Stimulated activated CD8-positive, alpha-beta memory T cell treated with anti-CD3 and anti-CD28 coated beads, Interleukin-4, amount 100 ng/mL, for 1 hour (primary cell): ENCODE measurements at places on chromosomes 2 and 18.

DNA sequence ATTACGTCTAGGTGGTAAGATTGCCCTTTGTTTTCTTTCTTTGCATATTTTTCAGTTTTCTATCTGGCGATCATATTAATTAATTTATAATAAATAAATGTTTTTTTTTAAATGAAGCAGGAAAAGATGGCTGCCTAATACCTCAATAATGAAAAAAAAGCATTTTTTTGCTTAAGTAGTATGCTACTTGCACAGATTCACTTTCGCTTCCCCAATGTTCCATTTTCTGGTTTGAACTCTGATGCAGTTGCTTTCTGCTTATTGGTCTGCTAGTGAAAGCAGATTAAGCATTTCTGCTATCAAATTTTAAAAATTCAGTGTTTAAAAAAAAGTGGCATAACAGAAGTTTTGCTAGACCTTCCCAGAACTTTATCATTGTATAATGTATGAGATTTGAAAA lies 11.9 kb upstream of the TMEM182 start:
- DNase-seq = no peak

GRCh38 chr2:235095569-235095968 lies 143.8 kb downstream of the SH3BP4 start:
- DNase-seq = no peak

DNA sequence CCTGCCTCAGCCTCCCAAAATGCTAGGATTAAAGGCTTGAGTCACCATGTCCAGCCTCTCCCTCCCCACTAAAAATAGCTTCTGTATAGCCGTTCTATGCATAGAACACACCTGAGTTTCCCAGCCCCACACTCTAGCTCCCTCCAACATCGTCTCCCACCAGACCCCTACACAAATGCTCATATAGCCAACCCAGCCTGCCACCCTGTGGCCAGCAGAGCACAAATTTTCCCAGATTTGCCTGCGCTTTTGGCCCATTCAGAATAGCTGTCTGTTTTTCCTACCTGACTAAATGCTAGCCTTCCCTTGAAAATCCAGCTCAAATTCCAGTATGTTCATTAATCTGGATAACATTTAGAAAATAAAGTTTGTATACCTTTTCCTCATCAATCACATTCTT lies 22.8 kb downstream of the TRABD2A start:
- no peak for DNase-seq

- DNase-seq = no peak
Measured at GRCh38 chr18:59986139-59986538, 86.3 kb downstream of the PMAIP1 start.

DNA sequence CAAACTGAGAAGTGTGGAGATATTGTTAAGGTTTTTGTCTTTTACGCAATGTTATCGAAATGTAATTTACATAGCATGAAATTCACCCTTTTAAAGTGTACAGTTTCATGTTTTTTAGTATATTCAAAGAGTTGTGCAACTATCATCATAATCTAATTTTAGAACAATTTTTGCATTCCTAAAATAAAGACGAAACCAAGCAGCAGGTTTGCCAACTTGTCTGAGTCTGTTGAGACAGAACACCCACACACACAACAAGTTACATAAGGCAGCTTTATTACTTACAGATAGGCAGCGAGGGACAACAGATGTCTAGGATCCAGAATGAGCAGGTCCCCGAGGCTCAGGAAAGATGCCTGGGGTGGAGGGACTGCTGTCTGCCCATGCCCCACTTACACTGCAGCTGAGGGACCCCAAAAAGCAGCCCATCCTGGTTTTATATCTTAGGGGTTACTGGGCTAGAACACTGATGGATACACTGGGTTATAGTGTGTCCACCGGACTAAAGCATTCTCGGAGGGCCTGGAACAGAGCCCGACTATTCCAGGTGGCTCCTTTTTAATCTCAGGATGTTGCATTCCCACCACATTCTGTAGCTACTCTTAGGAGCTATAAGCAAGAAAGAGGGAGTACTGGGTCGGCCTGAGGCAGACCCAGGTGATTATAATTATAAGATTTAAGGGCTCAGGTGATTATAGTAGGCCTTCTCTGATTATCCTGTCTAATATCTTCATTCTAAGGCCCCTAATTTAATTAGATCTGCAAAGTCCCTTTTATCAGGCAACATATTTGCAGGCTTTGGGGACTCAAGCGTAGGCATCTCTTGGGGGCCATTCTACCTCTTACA lies 150.2 kb upstream of the DOK6 start:
- DNase-seq = no peak

DNA sequence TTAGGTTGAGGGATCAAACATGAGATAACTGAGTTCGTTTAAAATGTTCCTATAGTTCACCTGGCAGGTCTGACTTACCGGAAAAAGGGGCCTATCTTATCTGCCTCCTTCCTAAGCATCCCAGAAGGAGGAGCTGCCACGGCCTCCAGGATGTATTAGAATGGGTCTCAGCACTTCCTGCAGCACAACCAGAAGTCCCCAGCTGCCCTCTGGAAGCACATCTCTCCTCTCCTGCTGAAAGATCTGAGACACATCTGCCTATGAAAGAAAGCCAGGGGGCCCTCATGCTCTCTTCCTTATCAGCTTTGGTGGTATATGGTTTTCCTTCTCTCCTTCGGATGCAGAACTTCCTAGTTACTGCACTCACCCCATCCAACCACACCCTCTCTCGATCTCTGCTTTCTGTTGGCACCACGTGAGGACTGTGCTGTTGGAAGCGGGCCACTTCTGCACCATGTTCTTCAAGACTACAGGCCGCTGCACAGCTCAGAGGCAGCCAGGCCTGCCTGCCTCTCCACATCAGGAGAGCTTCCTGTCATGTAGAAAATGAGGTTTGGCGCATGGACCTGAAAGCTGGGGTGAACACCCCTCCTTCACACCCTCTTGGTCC lies 6.5 kb downstream of the IGFBP5 start:
- no peak for DNase-seq

- DNase-seq = no peak
Measured at GRCh38 chr2:217858519-217859491, 144.0 kb downstream of the TNS1 start.

DNA sequence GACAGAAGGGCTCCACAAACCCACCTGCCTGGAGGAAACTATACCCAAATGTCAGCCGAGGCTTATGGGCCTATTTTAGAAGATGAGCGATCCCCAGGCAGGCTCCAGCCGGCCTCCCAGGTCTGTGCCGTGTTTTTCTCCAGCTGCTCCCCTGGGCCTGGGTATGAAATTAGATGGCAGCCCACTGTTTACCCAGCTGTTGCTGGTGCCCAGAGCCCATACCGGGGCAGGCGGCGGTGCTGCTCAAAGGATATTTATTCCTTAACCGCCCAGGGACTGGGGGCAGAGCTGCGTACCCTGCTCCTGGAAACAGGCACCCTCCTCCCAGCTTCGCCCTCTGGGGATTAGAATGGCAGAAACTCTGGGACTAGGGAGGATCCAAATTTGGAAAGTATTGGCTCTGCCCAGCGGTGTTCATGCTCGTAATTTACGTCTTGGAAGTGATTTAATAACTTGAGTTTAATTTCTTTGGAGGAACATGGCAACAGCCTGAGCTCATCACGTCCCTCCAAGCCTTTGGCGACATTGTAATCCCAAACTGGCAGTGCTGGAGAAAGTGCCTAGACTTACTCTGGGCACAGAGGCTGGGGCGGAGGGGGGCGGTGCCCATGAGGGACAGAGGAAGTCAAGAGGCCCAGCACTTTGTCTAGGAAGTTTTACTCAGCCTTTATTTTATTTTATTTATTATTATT lies 199.2 kb downstream of the KLHL29 start:
- DNase-seq = no peak

- no peak for DNase-seq
Measured at GRCh38 chr2:119489232-119489952, 34.9 kb downstream of the SCTR start.

GRCh38 chr2:238139196-238140039 lies 950 bp downstream of the KLHL30 start:
- DNase-seq = no peak

DNA sequence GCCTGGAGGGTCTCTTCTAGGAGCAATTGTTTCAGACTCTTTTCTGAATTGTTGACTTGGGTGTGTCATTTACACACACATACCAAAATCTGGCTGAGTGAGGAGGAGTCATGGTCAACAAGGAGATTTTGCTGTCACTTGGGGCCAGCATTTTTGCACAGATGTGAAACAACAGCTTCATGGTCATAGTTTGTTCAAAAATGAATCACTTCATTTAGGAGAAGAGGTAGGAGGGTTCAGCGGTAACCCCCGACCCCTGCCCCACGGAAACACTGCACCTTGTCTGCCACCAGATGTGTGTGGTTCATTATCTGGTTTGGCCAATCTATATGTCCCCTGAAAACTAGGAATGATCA lies 42.2 kb downstream of the LBH start:
- no peak for DNase-seq

DNA sequence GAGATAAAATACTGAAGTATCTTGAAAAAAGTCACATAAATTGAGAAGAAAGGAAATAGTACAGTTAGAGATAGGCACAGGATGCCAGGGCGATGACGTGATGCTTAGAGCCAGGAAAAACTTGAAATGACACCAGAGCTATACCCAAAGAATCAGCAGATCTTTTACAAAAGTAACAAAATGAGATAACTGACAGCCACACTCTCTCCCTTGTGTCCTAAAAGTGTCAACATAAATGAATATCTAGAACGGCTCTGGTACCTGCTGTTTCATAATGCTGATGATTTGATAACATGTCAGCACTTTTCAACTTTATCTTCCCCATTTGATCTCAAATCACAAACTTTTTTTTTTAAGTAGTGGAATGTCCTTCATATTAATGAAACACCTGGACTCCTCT lies 45.6 kb upstream of the ZC3H15 start:
- no peak for DNase-seq

- DNase-seq = no peak
Measured at GRCh38 chr2:2492800-2493199, 161.7 kb upstream of the MYT1L start.

GRCh38 chr2:170695521-170696410 lies 19.4 kb upstream of the SP5 start:
- no peak for DNase-seq

- no peak for DNase-seq
Measured at GRCh38 chr2:45770811-45771210, 119.3 kb downstream of the PRKCE start.

DNA sequence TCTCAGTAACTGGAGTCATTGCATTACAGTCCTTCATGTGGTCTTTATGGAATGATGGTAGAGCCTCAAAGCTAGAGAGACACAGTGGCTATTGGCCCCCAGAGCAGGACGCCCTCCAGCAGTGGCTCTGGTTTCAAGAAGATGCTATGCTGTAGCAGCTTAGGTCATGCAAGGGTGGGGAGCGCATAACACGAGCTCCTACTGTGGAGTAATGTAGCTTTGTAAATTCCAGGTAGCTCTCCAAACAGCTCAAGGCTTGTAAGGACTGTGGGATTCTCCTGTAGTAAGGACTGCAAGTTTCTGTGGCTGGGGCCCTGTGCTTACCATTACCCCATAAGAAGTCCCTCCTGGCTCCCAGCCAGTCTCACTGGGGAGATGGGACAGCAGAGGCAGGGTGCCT lies 15.6 kb downstream of the APLF start:
- DNase-seq = no peak

DNA sequence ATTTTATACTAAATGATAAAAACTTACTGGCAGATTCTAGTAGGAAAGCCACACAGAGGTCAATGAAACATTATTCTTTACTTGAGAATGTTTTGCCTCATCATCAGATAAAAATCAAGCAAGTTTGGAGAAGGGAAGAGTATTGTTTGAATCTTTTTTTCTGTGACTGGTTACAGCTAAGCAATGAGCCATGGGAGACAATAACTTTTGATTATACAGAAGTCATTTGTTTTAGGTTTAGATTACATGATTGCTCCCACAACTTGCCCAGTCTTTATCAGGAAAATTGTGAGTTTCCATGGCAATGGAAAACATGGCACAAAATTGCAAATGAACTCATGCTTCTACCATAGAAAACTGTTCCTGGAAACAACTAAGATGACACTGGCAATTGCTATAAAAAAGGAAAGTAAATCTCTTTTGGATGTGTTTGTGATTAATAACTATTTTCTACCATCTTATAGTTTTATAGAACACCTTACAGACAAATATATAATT lies 476.8 kb downstream of the MBD2 start:
- DNase-seq = no peak

DNA sequence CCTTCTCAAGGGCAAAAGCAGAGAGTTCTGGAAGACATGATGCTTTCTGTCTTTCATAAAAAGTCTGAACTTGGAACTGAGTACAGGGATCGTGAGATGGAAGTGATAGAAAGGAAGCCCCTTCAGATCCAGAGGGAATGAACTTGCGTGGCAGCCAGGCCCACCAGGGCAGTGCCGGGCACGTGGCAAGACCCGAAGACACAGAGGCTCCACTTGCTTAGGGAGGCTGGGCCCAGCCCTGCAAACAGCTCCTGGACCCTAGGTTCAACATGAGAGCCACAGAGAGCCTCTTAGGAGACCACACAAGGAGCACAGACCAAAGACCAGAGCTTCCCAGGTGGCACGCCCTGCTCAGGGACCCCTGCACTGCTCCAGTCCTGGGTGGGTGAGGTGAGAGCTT lies 155.4 kb upstream of the SMIM21 start:
- DNase-seq = no peak

DNA sequence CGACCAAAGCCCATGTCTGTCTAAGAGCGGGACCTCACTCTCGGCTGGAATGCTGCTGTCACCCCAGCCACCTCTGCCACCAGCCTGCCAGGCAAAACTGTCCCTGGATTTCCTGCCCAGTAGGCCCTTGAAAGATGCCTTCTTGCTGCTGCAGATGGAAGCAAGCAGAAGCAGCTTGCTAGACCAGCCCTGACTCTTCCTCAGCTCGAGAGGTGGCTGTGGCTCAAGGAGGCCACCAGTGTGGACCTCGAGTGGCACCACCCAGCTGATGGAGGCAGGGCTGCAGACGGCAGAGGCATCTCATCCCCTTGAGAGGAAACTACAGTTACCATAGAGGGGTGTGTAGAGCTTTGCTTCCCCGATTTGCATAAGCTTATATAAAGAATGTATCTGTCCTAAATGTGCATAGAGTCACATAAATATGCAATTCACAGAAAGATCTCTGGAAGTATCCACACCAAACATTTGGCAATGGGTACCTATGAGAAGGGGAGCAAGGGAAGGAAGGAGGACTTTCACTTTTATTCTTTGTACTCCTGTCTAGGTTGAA lies 20.6 kb downstream of the ADCY3 start:
- DNase-seq = no peak

DNA sequence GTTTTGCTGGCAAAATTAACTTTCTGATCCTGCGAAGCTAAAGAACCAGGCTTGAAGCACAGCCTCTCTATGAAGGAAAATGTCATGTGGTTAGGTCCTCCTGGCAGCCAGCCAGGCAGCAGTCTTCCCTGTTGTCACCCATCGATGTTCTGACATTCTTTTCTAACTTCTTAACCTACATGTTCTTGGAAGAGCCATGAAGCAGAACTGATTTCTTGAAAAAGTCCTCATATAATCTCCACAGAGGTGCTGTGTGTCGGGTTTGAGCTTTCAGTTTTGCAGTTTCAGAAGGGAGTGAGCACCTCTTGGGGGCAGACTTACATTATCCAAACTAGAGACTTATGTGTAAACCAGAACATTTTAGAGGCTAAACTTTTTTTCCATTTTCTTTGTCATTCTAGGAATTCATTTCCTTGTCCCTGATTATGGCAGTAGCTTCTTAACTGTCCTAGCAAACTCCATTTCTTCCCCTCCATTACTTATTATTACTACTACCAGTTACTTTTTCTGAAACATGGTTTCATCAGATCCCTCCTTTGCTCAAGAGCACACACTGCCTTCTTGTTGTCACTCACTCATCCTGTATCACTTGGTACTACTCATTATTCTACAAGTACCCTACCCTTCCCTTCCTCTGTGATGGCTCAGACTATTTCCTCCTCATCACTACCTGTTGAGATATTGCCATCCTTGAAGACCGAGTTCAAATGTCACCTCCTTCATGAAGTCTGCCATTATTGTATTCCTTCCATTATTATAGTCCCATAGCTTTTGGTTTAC lies 31.1 kb downstream of the DOK1 start:
- no peak for DNase-seq
